ENCODE measurements at places on chromosomes 16 and 17.

GRCh38 chr16:81779536-81780320 is 637 bp downstream of the PLCG2 start:
- peaks cover 62% of the 10 kb centered on the region for H3K4me1 ChIP-seq
- peak overlapping the region; percentile 96 for H3K27ac ChIP-seq
- peak overlapping the region; percentile 98 for H3K4me3 ChIP-seq
- no peaks in the 10 kb centered on the region for H3K27me3 ChIP-seq

GRCh38 chr16:67652578-67653127 is 7.4 kb downstream of the ACD start:
- DNase-seq = no peak
- H3K4me1 ChIP-seq = peaks cover 9% of the 10 kb centered on the region
- no peak overlapping the region for H3K4me3 ChIP-seq
- no peak overlapping the region for H3K27ac ChIP-seq
- H3K27me3 ChIP-seq = no peaks in the 10 kb centered on the region

DNA sequence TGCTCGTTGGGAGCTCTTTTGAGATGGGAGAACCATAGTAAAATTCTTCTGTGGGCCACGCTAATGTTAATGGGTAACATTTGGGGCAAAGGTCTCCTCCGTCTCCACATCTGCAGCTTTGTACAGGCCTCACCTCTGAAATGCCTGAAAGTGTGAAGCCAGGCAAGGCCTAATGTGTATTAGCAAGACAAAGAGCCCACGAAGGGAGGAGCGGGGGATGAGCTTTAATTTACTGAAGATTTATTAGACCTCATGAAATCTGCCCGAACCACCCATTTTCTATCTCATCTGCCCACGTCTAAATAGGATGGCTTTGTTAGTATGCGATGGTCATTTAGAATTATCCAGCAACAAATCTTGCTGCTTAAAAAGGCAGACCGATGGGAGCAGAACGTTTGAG is 408.9 kb downstream of the PMP22 start:
- no peak overlapping the region for H3K4me3 ChIP-seq
- no peaks in the 10 kb centered on the region for H3K4me1 ChIP-seq
- DNase-seq = no peak
- no peak overlapping the region for H3K27ac ChIP-seq
- no peaks in the 10 kb centered on the region for H3K27me3 ChIP-seq

GRCh38 chr16:74862743-74863244 is 88.2 kb upstream of the FA2H start:
- no peak overlapping the region for H3K4me3 ChIP-seq
- peaks cover 2% of the 10 kb centered on the region for H3K27me3 ChIP-seq
- peaks cover 7% of the 10 kb centered on the region for H3K4me1 ChIP-seq

DNA sequence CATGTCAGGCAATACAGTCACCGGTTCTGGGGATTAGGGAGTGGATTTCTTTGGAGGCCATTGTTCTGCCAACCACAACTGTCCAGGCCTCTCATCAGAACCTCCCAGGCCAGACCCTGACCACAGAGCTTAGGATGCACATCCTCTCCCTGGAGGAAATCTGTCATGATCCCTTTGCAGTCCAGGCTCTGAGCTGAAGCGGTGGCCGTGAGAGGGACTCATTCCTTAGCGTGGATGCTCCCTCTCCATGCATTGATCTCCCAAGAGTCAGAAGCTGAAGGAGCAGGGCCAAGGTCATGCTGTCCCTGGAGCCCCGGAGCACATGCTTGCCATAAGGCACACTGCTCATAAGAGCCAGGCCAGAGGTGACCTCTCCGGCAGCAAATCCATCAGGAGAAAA is 181.4 kb downstream of the COPRS start:
- no peaks in the 10 kb centered on the region for H3K36me3 ChIP-seq
- H3K4me3 ChIP-seq = no peak overlapping the region
- H3K27ac ChIP-seq = no peak overlapping the region

DNA sequence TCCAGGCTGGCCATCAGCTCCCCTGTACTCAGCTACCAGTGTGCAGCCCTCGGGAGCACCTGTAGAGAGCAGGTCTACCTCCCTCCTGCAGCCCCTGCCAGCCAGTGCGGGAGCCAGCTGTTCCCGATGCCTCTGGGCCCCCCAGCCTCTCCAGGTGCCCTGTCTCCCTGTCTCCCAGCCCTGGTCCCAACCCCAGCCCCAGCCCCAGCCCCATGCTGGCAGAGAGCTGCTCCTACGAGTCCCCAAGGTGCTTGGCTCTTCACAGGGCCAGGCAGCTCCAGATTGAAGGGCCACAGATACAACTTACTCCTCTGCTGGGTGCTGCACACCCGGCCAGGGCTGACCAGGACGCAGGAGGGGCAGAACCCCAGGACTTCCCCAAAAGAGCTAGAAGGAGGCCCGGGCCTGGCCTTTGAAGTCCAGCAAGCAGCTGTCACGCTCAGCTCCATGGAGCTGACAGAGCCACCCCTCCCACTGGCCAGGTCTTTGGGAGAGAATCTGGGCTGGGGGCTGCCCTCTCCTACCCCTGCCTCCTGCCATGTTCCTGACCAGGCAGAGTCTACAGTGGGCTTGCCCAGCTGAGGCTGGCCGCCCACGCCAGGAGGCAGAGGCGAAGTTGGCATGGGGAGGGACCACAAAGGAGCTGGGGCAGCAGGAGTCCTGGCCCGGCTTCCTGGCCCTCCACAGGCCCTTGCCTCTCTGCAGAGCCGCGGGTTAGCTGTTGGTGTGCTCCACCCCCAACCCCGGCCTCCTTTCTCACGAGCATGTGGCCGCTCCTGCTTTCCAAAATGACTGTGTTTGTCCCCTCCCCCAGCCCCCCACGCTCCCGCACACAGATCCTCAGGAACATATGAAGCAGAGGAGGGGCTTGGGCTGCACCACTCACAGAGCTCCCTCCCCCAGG is 9.5 kb upstream of the ADAM11 start:
- no peak overlapping the region for H3K27ac ChIP-seq
- no peaks in the 10 kb centered on the region for H3K4me1 ChIP-seq
- H3K27me3 ChIP-seq = peaks cover 2% of the 10 kb centered on the region
- no peak for DNase-seq
- H3K36me3 ChIP-seq = peaks cover 17% of the 10 kb centered on the region

- no peaks in the 10 kb centered on the region for H3K27me3 ChIP-seq
- peak; percentile 2 for DNase-seq
- H3K27ac ChIP-seq = peak overlapping the region; percentile 98
- H3K4me1 ChIP-seq = peaks cover 32% of the 10 kb centered on the region
These were observed 561 bp downstream of the CCDC47 start for GRCh38 chr17:63772801-63773271.

- H3K4me1 ChIP-seq = peaks cover 34% of the 10 kb centered on the region
- peak overlapping the region; percentile 3 for H3K27ac ChIP-seq
- no peak for DNase-seq
- no peaks in the 10 kb centered on the region for H3K27me3 ChIP-seq
- H3K36me3 ChIP-seq = peaks cover 18% of the 10 kb centered on the region
- H3K4me3 ChIP-seq = no peak overlapping the region
These were observed 8.8 kb downstream of the CNP start for GRCh38 chr17:41975099-41976083.

- no peak overlapping the region for H3K27ac ChIP-seq
- DNase-seq = no peak
- H3K27me3 ChIP-seq = no peaks in the 10 kb centered on the region
- no peaks in the 10 kb centered on the region for H3K4me1 ChIP-seq
These were observed 34.8 kb downstream of the CYB5D2 start for GRCh38 chr17:4177806-4178205.

DNA sequence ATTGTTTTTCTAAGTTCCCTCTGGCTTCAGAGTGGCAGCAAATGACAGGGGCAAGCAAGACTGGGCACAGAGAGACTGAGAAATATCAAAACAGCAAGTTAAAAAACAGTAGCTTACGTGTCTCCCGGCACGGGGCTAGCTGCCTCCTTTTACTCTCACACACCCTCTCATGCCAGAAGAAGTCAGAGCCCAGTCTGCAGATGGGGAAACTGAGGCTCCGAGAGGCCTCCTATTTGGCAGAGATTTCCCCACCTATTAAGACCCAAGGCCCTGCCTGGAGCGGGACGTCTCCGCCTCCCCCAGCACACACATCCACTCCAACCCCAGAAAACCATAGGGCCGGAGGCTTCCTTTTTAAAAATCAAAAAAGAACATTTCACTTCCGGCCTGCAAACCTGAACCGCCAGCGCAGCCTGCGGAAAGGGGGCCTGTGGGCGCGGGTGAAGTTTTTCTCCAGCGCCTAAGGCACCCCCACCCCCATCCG is 832 bp downstream of the CARHSP1 start:
- no peaks in the 10 kb centered on the region for H3K27me3 ChIP-seq
- peaks cover 44% of the 10 kb centered on the region for H3K4me1 ChIP-seq
- H3K36me3 ChIP-seq = no peaks in the 10 kb centered on the region

DNA sequence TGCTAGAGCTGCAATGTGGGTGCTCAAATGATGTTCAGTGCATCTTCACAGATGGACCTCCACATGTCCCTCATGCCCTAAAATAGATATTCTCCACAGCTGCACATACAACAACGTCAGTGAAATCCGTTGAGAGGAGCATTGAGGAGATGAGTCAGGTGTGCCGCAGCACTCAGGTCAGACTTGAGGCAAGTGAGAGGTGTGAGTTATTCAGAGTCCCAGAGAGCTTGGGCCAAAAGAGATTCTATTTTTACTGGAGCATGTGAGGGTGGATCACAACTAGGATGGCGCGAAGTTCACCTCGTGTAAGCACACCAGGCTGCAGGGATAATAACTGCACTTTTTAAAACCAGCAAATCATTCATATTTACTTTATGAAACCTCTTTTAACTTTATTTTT is 645.3 kb downstream of the MAF start:
- peaks cover 3% of the 10 kb centered on the region for H3K36me3 ChIP-seq
- H3K27ac ChIP-seq = no peak overlapping the region
- H3K4me3 ChIP-seq = no peak overlapping the region
- H3K4me1 ChIP-seq = peaks cover 5% of the 10 kb centered on the region

- H3K4me1 ChIP-seq = peaks cover 30% of the 10 kb centered on the region
- peaks cover 4% of the 10 kb centered on the region for H3K36me3 ChIP-seq
- no peaks in the 10 kb centered on the region for H3K27me3 ChIP-seq
- no peak for DNase-seq
- H3K27ac ChIP-seq = peak overlapping the region; percentile 29
These were observed 69.1 kb downstream of the RPTOR start for GRCh38 chr17:80613732-80614071.

GRCh38 chr16:30069611-30070462 is 4.3 kb downstream of the ALDOA start:
- no peak for DNase-seq
- H3K27ac ChIP-seq = no peak overlapping the region
- H3K27me3 ChIP-seq = no peaks in the 10 kb centered on the region
- H3K36me3 ChIP-seq = peaks cover 21% of the 10 kb centered on the region

- H3K4me3 ChIP-seq = no peak overlapping the region
- H3K27ac ChIP-seq = no peak overlapping the region
- H3K36me3 ChIP-seq = no peaks in the 10 kb centered on the region
- H3K4me1 ChIP-seq = peaks cover 9% of the 10 kb centered on the region
- peaks cover 13% of the 10 kb centered on the region for H3K27me3 ChIP-seq
These were observed 45.6 kb downstream of the METRNL start for GRCh38 chr17:83124871-83125514.

DNA sequence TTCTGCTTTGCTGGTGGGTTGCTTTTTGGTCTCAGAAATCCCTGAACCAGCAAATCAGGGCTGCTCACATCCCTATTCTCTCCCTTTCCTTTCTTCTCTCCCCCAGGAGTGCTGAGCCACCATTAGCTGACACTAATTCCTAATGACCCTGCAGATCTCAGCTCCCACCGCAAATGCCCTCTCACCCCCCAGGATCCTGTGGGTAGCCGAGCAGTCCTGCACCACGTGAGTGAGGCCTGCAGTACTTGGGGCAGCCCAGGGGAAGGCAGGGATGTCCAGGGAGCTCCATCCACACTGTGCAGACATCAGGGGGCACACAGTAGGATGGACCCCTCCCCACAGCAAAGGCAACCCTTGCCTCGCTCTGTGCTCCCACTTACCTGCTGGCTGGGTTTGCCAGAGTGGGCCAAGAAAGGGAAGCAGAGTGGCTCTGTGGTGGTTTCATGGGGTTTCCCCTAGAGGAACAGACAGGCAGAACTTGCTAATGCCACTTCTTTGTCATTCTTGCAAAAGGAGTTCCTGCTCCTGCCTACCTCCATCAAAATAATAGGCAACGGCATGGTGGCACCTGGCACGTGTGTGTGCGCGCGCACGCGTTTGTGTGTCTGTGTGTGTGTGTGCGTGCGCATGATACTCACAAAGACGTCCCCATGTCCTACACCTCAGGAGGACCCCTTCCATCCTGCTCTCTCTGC is 135.6 kb downstream of the GAS7 start:
- H3K27me3 ChIP-seq = peaks cover 4% of the 10 kb centered on the region
- H3K36me3 ChIP-seq = no peaks in the 10 kb centered on the region
- H3K4me3 ChIP-seq = peak overlapping the region; percentile 15
- no peak for DNase-seq
- H3K4me1 ChIP-seq = peaks cover 21% of the 10 kb centered on the region

- H3K27ac ChIP-seq = no peak overlapping the region
- peaks cover 5% of the 10 kb centered on the region for H3K4me1 ChIP-seq
- peaks cover 19% of the 10 kb centered on the region for H3K36me3 ChIP-seq
- no peak overlapping the region for H3K4me3 ChIP-seq
- no peaks in the 10 kb centered on the region for H3K27me3 ChIP-seq
- DNase-seq = no peak
These were observed 23.8 kb downstream of the AKAP1 start for GRCh38 chr17:57108671-57109392.

DNA sequence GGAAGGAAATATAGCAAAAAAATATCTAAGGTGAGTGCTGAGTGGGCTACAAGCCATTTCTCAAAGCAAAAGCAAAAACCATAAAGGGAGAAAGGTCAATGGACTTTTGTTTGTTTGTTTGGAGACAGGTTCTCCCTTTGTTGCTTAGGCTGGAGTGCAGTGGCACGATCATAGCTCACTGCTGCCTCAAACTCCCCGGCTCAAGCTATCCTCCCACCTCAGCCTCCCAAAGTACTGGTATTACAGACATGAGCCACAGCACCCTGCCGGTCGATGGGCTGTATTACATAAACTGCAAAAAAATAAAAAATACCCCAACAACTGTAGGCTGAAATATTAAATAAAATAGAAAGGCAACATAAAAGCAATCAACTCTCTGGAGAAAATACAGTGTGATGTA is 3.5 kb upstream of the RBBP6 start:
- no peaks in the 10 kb centered on the region for H3K27me3 ChIP-seq
- peaks cover 1% of the 10 kb centered on the region for H3K36me3 ChIP-seq
- peaks cover 4% of the 10 kb centered on the region for H3K4me1 ChIP-seq
- DNase-seq = no peak
- H3K27ac ChIP-seq = no peak overlapping the region
- H3K4me3 ChIP-seq = no peak overlapping the region
